NCI-H1092 (cell line): ENCODE measurements at places on chromosomes 7 and 10.

- DNase-seq, result no peak
Measured at GRCh38 chr7:36571190-36571560, 153.1 kb downstream of the AOAH start.

- no peak for DNase-seq
Measured at GRCh38 chr10:88196291-88196690, 332.9 kb downstream of the PTEN start.

- no peak for DNase-seq
Measured at GRCh38 chr10:44394696-44395381, 9.9 kb upstream of the CXCL12 start.

DNA sequence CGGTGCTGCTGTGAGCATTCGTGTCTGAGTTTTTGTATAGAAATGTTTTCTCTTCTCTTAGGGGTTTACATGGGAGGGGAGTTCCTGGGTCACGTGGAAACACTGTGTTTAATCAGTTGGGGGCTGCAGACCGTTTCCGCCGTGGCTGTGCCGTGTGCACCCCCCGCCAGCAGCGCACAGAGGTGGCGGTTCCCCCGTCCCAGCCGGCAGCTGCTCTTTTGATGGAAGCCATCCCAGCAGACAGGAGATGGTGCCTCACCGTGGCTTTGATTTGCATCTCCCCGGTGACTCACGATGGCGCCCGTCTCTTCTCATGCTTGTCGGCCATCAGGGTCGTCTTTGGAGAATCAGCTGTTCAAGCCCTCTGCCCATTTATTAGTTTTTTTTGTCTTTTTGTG, 34.9 kb upstream of the FOXL3 start:
- no peak for DNase-seq

- DNase-seq, result no peak
Measured at GRCh38 chr7:24381894-24382505, 98.0 kb downstream of the NPY start.

- peak; percentile 74 for DNase-seq
Measured at GRCh38 chr7:2616387-2617324, 15.1 kb upstream of the TTYH3 start.

- DNase-seq, result no peak
Measured at GRCh38 chr10:127018298-127018650, 113.0 kb downstream of the DOCK1 start.

- DNase-seq, result no peak
Measured at GRCh38 chr10:69814251-69814650, 12.5 kb downstream of the COL13A1 start.

GRCh38 chr10:86646532-86646931, 7.8 kb upstream of the OPN4 start:
- no peak for DNase-seq

- DNase-seq, result no peak
Measured at GRCh38 chr7:2729893-2730716, 42.1 kb downstream of the AMZ1 start.

- DNase-seq, result no peak
Measured at GRCh38 chr7:69953136-69954067, 355.1 kb downstream of the AUTS2 start.

GRCh38 chr10:30495687-30496086, 61.7 kb downstream of the MAP3K8 start:
- DNase-seq, result no peak

DNA sequence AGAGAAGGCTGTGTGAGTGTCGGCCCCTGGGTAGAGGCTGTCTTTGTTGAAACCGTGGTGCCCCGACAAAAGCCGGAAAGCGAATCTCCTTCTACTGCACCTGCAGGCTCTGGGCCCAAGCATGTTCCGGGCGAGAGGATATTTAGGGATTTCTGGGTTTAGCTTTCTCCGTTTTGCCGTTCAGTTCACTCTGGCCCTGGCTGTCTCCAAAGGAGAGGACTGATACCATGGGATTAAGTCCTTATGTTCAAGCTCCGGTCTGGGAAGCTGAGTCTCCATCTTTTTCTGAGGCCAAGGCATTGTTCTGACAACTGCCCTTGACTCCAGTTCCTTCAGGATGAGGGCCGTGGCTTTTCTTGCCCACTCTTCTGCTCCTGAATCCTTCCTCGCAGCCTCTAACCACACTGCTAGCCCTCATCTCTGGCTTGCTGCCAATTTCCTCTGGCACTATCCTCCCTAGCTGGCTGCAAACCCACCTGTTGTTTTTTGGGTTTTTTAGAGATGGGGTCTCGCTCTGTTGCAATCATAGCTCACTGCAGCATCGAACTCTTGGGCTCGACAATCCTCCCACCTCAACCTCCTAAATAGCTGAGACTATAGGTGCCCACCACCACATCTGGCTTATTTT, 206.8 kb downstream of the SKIDA1 start:
- peak; percentile 27 for DNase-seq

GRCh38 chr7:64902806-64903721, at the start of gene ZNF273:
ZNF273 (plus strand) TSS chr7:64903273; CDS start chr7:64903318, 45 bp downstream.
- DNase-seq, result peak; percentile 93

- no peak for DNase-seq
Measured at GRCh38 chr10:8042721-8043568, 11.5 kb upstream of the GATA3 start.

GRCh38 chr10:22606164-22606614, 108.2 kb downstream of the PIP4K2A start:
- no peak for DNase-seq

GRCh38 chr10:89398003-89398749, 5.8 kb downstream of the IFIT1 start:
- DNase-seq, result no peak

GRCh38 chr7:143214789-143215679, 6.8 kb upstream of the TAS2R40 start:
- DNase-seq, result peak; percentile 85

GRCh38 chr7:17929647-17930395, 10.5 kb downstream of the SNX13 start:
- no peak for DNase-seq

GRCh38 chr7:77239471-77239870, 39.9 kb upstream of the FGL2 start:
- no peak for DNase-seq

GRCh38 chr7:107133396-107133795, 35.4 kb upstream of the HBP1 start:
- DNase-seq, result no peak

GRCh38 chr7:107318523-107319160, 149.8 kb downstream of the HBP1 start:
- no peak for DNase-seq

DNA sequence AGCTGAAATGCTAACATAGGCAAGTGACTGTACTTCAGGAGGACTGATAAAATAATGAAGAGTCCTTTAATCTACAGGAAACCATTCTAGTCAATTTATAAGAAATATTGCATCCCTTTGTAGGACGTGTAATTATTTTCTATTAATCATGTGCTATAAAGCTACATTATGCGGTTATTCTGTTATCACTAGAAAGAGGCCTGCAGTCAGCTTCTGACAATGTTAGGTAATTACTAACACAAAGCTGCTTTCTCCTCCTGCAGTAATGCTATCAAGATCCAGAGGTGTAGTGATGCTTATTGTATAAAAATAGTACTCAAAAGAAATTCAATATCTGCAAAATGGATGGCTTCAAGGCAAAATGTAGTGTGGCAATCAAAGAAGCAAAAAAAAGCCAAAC, 191.1 kb downstream of the SKAP2 start:
- no peak for DNase-seq

GRCh38 chr7:96218664-96219243, 103.1 kb downstream of the SLC25A13 start:
- no peak for DNase-seq

GRCh38 chr10:98445200-98445812, 1.4 kb downstream of the HPS1 start:
- DNase-seq, result no peak
